Choroid plexus epithelial cell (primary cell): ENCODE measurements at places on chromosomes 3 and 15.
A peak's percentile ranks its signal among the peaks of the same experiment; 100 is the strongest.

DNA sequence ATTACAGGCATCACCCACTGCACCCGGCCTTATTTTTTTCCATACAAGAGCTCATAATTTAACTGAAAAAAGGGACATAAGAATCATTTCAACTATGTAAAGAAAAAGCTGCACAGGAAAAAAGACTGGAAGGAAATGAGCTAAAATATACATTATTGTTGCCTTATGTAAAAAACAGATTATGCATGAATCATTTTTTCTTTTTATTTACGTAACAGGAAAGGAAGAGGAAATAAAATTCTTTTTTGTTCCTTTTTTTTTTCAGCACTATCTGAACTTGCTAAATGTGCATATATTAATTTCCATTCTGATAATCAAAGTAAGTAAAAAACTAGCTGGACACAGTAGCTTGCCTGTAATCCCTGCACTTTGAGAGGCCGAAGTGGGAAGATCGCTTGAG lies 12.1 kb downstream of the KIF9 start:
- DNase-seq, result no peak

DNA sequence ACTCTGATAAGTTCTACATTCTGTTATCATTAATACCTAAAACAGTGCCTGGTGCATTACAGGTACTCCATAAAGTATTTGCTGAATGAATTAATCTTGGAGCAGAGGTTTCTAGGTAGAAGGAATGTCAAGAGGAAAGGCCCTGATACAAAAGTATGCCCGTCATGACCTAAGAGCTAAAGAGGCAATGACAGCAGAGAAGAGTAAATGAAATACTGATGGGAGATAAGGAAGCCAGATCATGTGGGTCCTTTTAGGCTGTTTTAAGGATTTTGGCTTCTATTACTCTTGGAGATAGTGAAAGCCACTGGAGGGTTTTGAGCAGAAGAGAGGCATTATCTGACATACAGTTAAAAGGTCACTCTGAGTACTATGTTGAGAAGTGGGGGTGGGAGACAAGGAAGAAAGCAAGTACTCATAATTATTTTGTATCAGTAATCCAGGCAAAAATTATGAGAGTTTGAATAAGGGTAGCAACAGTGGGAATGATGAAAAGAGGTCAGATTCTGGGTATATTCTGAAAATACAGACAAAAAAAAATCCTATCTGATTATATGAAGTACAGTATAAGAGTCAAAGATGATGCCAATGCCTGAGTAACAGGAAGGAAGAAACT lies 48.3 kb downstream of the DENND4A start:
- no peak for DNase-seq

DNA sequence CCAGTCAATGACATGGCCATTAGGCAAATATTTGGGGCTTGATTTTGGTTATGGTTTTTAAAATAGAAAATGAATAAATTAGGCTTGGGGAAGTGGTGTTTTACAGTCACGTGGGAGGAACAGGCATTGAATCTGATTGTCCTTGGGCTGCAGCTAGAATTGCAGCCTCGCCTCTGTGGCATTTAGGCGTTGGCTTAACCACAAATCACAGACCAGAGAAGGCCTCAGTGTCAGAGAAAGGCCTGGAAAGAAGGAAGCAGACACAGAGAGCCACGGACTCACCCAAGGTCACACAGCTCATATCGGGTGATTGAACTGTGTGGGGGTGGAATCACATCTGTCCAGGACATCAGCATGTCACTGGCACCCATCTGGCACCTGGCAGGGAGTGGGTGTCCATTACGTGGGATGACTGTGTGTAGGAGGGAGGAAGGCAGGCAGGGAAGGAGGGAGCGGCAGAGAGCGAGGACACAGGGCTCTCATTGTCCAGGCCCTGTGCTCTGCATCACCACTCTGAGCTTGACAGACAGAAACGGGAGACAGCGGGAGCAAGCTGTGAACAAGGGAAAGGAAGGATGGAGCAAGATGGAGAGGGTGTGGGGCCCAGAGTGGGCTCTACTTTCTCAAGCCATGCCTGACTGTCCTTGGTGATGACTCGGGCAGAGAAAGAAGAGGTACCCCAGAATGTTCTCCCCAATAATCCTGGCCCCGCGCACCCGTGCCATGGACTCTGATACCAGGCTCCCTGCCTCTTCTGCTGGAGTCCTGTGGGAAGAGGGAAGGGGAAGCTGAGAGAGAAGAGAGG lies 186.4 kb downstream of the FAM43A start:
- DNase-seq, result peak; percentile 18

DNA sequence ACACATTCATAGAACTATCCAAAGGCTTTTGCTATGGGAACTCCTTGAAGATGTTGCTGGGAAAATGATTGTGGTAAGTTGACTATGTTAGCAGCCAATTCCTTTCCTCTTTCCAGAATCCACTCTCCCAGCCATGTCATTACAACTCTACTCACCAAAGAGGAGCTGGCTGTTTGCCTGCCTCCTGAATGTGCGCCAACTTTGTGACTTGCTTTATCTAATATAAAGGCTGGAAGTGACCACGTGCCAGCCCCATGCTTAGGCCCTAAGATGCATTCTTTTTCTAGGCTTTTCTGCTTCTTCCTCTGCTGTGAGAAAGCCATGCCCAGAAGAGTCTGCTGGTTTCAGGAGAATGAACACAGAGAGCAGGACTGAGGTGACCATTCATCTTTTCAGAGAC lies 182.2 kb downstream of the GABRB3 start:
- DNase-seq, result no peak

DNA sequence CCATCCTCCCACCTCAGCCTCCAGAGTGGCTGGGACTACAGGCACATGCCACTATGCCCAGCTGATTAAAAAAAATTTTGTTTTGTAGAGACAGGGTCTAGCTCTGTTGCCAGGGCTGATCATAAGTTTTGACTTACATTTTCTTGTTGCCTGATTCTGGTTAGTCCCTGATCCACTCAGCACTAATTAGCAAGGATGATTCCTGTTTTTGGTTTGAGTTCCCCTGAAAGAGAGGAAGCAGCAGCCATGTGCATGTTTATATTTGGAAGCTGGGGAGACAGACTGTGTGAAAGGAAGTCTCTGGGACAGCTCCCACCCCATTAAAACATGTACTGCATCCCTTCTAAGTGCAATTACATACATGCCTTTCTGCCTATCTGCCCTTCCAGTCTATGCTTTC lies 3.6 kb upstream of the NCK1 start:
- DNase-seq, result no peak

DNA sequence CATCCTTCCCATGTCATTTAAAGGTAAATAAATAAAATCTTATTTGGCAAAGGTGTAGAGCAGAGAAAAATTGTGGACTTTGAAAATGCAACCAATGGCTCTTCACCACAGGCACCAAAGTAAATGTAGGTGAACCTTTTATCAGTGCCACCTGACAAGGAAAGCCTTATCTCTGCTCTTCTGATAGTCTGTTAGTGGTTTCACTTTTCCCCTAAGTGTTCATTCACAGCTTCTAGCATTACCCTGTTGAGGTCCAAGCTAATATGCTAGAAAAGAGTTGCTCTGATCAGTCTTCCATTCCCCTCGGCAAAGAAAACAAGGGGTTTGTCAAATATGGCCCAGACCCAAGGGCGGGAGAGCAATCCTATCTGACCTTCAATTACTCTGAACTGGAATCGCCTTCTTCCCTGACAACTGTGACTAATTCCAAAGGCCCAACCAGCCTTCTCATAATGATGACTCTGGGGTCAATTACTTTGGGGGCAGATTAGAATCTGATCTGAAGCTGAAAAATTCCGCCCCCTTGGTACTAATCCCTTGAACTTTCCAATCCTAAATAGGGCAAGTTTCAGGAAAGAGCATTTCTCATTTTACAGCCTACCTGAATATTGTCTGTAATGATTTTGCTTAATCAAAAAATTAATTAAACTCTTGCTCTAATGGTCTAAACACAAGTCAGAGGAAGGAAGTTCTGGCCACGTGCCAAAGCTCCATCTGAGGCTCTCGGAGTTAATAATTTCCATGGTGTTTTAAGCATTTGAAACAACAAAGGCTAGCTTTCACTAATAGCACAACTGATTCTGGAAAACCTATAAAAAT lies 52.4 kb downstream of the SETMAR start:
- no peak for DNase-seq

- peak; percentile 64 for DNase-seq
Measured at GRCh38 chr15:55108858-55109518, 87.8 kb downstream of the RSL24D1 start.

DNA sequence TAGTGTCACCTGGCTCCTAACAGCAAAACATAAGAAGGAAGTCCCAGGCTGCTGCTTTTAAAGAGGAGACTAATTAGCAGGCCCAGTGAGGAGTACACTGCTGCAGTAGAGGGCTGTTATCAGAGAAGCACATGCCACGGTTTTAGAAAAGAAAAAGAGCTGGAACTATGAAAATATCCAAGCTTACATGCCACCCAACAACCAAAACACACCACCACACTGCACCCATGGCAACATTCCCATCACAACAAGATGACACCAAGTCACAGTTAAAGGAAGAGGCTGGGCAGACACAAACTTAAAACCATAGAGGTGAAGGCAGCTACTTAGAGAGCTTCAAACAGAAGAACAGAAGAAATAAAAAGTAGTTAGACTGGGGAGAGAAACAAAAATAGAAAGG lies 37.0 kb downstream of the NPTN start:
- DNase-seq, result no peak

DNA sequence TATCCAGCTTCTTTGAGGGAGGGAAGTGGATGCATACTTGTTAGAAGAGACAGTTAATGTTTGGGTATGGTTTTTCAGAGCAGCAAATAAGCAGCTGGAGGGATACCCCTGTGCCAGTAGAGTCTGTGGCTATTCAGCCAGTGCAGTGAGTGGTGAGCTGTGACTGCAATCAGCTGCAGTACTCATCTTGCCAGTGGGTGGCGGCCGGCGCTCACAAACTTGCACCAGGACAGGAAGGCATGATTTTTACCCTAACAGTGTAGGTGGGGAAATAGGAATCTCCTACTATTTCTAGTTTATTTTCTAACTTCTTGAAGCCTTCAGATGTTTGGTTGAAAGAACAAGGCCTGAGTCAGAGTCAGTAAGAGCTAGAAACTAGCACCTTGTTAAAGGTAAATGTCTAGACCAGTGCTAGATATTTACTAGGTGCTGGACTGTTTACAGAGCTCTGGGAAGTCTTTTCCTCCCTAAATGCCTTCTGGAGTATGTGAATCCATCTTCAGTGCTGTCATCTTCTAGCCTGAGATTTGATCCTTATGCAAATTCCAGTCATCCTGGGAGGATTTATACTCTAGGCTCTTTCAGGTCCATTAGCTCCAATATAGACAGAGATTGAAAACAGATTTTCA lies 23.6 kb downstream of the TIMP4 start:
- peak; percentile 84 for DNase-seq

- DNase-seq, result no peak
Measured at GRCh38 chr15:100809587-100809986, 70.0 kb upstream of the ALDH1A3 start.

DNA sequence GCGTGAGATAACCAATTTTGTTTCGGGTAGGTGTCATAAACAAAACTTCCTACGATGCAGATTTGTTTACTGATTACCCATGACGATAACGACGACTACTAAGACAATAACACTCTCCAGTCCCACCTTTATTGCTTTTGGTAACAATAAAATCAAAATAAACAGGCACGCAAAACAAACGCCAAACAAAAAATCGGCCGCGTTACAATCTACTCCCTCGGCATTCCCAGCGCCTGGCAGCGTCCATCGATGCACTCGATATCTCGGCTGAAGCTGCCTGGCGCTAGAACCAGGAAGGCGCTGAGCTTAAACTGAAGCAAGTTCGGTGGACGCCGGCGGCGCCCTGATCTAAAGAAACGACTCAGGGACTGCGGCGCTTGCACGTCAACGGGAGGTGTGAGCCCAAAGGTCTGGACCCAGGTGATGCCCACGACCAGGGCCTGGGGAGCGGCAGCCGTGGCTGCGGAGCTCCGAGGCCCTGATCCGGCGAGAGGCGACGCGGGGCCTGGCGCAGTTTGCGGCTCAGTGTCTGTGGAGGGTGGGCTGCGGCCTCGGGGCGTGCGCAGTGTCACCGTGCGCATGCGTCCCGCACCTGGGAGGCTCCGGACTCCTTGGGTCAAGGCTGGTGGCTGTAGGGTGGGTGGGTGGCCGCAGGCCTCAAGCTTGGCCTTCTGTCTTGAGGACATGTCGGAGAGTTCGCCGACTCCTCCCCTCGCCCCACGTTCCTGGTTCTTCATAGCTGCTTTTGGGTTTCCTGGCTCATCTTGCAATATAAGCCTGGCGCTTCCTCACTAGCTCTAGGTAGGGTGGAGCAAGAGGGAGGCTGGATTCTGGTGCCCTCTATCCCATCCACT lies at the start of gene RSRC1:
RSRC1 (plus strand) TSS at position 286 of the 854 bp plus-strand sequence. CDS start 12,016 bp downstream, outside the sequence.
- peak; percentile 93 for DNase-seq

- no peak for DNase-seq
Measured at GRCh38 chr15:56719774-56720555, 13.3 kb downstream of the ZNF280D start.

GRCh38 chr15:22995795-22996194 lies 15.6 kb upstream of the CYFIP1 start:
- peak; percentile 28 for DNase-seq

DNA sequence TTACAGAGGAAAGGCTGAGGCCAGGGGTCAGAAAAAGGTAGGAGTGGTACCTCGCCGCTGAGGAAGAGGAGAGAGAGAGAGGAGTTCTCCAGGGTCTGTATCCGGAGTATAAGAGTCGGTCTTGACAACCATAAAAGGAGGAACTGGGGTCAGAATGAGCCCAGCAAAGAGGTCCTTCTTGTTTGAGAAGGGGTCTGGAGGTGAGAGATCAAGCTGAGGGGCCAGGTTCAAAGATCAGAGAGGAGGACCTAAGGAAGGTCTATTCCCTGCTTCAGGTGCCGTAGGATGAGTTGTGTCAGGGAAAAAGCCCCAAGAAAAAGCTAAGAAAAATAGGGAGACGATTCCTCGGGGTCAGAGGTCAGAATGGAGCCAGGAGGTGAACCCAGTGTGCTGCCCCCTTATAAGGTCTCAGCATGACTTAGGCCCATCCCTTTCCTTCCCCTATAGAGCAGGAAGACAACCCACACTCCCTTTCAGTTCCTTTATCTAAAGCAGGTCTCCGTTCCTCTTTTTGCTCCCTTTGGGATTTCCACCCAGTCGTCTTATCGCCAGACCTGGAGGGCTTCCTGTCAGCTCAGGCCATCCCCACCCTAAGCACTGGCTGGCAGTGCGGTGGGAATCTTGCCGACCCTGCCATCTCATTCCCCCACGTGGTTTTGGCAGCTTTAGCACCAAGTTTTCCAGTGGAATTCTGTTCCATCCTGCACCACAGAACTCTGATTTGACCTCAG lies 651 bp downstream of the MTMR14 start:
- no peak for DNase-seq

GRCh38 chr3:138569090-138569489 lies 25.0 kb downstream of the CEP70 start:
- DNase-seq, result peak; percentile 42
